Stimulated activated CD4-positive, alpha-beta T cell treated with anti-CD3 and anti-CD28 coated beads, Interleukin-1b, Interleukin-23, amount 100 ng/mL, for 1 hour (primary cell): ENCODE measurements at places on chromosomes 3 and 15.

DNA sequence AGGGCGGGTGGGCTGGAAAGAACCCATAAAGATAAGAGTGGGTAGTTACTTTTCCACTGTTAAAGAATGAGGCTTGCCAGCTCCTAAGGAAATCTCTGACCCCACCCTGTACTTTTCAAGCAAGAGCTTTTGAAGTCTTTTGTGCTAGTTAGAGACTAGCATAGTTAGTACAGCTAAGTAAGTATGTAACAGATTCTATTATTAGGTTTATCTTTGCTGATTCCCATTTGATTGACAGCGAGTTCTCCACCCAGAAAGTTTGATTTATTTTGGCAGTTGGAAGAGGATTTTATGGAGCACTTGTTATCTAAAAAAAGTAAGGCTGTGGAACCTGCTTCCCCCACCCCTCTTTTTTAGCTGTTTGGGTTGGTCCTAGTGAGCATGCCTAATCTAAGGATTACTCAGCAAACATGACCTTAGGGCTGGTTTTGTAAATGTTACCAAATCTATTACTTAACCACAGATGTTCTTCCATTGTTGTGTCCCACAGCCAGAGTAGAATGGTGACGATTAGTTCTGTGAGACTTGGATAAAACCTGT is 57.6 kb downstream of the FNDC3B start:
- DNase-seq, result no peak

GRCh38 chr3:188978421-188979171 is 193.2 kb upstream of the TPRG1 start:
- DNase-seq, result no peak

GRCh38 chr15:28117432-28117990 is 18.4 kb upstream of the OCA2 start:
- DNase-seq, result no peak

GRCh38 chr15:48449734-48450133 is 118.5 kb downstream of the DUT start:
- DNase-seq, result no peak

GRCh38 chr3:6717026-6717943 is 143.6 kb upstream of the GRM7 start:
- no peak for DNase-seq

GRCh38 chr3:140081887-140082286 is 146.9 kb downstream of the CLSTN2 start:
- no peak for DNase-seq

GRCh38 chr3:197151580-197151979 is 122.0 kb upstream of the MELTF start:
- DNase-seq, result no peak

DNA sequence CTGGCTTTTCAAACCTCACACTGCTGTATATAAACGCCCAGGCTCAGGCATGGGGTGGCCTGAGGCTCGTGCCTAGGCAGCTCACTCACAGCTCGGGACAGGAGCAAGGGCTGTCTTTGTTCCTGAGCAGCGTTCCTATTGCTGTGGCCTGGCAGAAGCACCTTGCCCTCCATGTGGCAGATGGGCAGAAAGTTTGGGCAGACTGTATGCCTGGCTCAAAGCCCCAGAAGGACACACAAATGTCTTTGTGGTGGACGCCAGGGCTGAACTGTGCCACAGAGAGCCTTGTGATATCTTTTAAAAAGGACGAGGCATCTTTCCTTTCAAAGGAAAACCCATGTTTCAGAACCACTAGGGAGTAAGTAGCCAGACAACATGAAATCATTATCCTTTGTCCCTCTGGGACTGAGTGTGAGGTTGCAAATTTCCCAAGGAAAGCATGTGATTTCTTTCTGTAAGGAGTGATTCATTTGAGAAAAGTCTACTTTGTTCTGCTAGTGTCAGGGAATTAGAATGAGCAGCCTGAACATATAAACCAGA is 29.3 kb upstream of the UBE2E1 start:
- no peak for DNase-seq

- no peak for DNase-seq
These were observed 109.5 kb upstream of the PTPRG start for GRCh38 chr3:61451841-61452240.
